ENCODE measurements at places on chromosomes 7 and 10. TPM values are rescaled to one million over a fixed set of nuclear protein-coding genes. Genes with fewer than 3 reads are reported as not detected.

The EN2 gene
- total RNA-seq: not detected

The C10orf62 gene
- total RNA-seq: 0.11 TPM

The CALHM1 gene
- total RNA-seq: not detected

The SFRP5 gene
- not detected for total RNA-seq

All from uterine smooth muscle cell (primary cell).